HT-29 (cell line): ENCODE measurements at places on chromosomes 13 and 19.

- no peak for DNase-seq
Measured at GRCh38 chr19:33252971-33253370, 27.3 kb upstream of the SLC7A10 start.

DNA sequence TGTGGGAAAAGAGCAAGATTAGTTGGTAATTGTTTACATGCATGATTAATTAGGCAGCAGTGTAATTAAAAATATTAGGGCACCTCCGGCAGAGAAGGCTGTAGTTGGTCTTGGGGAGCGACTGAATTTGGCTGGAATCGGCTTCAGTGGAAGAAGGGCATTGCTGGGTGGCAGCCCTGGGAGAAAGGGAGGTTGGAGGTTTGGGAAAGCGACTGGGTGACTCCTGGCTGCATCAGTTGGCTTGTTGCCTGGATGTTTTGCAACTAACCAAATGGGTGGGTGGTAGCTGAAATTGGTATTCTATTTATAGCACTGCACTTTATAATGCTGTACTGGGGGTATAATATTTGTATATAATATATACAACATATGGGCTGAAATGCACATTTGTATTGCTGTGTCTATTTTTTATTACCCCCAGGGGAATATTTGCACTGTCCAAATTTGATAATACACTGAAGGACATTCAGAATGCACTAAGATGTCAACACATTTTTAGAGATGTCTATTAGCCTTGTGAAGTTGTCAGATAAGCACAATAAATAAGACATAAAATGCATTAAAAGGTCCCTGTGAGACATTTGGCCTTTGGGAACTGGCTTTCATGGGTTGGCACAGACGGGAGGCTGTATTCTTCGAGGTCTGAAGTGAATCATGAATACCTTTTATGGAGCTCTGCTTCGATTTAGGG lies 1.7 kb downstream of the B3GLCT start:
- DNase-seq: no peak

- DNase-seq: no peak
Measured at GRCh38 chr19:55099557-55100506, 17.6 kb downstream of the PPP1R12C start.

- no peak for DNase-seq
Measured at GRCh38 chr19:50645107-50645506, 4.1 kb upstream of the C19orf81 start.

DNA sequence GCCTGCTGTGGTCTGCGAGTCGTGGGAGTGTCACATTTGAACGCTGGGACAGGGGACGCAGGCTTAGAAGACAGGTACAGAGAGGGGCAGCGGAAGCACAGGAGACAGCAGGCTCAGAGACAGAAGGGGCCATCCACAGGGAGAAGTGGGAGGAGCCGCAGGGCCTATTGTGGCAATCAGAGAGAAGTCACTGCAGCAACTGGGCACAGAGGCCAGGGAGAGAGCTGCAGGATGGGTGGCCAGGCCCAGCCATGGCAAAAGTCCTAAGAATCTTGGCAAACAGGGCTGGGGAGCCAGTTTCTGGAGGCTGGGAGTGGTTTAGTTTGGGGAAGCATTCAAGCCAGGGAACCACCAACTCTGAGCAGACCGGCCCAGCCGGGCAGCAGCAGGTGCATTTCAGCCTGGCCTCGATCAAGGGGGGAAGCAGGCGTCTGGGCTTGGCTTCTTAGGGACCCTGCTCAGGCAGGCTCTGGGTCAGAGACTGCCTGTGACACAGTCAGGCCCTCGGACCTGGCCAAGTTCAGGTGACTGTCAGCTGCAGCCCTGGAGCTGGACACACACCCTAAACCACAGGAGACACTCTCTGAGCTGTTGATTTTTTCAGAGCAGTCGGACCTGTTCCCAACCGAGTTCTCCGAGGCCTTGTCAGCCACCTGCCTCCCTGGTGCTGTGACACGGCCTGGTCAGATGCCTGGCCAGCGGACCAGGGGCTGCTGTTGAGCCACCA lies 11.8 kb downstream of the SH3GL1 start:
- DNase-seq: peak; percentile 5

- no peak for DNase-seq
Measured at GRCh38 chr19:16012552-16012951, 63.7 kb upstream of the TPM4 start.

DNA sequence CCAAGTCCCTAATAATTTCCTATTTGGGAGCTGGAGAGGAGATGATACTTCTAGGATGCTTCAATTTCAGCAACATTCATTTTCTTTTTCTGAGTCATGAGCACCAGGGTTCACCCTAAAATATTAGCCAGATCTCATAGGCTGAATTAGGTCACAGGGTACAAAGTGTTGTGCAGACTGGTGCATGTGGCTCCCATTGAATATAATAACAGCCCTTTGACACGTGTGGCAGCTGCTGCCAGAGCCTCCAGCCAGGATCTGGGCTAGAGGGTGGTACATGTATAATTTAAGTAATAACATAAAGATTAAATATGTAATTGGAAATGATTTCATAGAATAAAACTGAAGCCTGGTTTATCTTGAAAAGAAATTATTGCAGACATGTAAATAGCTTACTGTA lies 244.9 kb downstream of the ATP8A2 start:
- DNase-seq: no peak

- no peak for DNase-seq
Measured at GRCh38 chr19:43572171-43572588, 3.1 kb downstream of the XRCC1 start.

DNA sequence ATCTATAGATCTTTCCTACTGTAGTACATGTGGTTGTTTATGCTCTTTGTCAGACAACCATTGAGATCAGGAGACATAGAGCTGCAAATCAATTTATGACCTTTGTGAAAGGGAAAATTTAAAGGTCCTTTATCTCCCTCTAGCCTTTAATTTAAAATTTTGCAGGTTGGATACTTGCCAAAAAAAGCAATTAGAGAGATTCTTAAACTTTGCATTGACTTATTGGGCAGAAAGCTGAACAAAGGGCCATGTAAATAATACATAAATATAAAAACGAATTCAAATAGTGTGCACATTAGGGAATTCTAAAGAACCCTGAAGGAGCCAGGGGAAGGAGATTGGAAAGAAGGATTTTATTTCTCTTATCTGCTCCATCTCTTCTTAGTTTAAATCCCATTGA lies 22.0 kb upstream of the RB1 start:
- DNase-seq: no peak

GRCh38 chr19:34120846-34121639 lies 51.3 kb upstream of the LSM14A start:
- DNase-seq: peak; percentile 62

DNA sequence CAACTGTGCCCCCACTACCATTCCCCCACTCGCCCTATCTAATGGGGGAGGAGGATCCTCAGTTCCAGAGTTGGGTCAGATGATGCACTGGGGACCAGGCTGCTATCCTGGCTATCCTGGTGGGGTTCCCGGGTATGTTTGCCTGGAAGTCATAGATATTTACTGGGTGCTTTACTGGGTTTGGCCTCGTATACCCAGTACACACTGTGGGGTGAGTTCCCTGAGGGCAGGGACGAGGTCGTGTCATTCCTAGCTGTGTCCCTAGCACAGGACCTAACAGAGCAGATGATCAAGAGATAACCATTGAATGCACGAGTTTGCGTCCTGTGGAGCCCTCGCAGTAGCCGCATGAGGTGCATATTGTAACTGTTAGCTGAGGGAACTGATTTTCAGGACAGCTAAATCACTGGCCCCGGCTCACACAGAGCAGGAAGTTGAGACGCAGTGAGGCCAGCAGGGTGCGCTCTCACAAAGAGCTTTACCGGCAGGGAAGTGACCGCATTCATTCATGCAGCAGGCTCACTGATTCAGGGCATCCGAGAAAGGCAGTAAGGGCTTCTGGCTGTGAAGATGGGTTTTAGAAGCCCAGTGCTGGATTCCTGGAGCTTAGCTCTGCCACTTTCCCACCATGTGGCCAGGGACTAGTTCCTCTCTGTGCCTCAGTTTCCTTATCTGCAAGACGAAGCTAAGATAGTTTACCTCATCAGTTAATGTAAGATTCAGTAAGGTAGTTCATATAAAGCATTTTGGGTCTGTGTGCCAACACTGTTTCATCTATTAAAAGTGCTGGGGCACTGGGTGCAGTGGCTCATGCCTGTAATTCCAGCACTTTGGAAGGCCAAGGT lies 6.0 kb downstream of the RUVBL2 start:
- DNase-seq: peak; percentile 91

DNA sequence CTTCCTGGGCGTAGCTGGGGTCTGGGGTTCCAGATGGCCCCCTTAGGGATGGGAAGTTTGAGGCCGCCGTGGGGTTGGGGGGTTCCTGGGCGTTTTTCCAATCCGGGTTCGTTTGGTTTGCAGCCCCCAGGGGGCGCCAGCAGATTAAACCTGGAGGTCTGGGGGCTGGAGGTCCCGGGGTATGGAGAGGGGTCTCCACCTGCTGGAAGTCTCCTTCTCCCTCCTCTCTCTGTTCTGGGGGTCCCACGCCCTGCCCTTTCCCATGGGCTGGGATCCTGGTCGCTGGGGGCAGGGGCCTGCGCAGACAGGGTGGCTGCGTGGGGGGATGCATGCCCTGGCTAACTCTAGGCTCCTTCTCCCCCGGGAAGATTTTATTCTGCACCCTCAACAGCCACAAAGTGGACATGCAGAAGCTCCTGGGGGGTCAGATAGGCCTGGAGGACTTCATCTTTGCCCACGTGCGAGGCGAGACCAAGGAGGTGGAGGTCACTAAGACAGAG lies 899 bp downstream of the GIPC3 start:
- DNase-seq: no peak

- no peak for DNase-seq
Measured at GRCh38 chr19:17505223-17505622, 6.2 kb upstream of the PGLS start.

DNA sequence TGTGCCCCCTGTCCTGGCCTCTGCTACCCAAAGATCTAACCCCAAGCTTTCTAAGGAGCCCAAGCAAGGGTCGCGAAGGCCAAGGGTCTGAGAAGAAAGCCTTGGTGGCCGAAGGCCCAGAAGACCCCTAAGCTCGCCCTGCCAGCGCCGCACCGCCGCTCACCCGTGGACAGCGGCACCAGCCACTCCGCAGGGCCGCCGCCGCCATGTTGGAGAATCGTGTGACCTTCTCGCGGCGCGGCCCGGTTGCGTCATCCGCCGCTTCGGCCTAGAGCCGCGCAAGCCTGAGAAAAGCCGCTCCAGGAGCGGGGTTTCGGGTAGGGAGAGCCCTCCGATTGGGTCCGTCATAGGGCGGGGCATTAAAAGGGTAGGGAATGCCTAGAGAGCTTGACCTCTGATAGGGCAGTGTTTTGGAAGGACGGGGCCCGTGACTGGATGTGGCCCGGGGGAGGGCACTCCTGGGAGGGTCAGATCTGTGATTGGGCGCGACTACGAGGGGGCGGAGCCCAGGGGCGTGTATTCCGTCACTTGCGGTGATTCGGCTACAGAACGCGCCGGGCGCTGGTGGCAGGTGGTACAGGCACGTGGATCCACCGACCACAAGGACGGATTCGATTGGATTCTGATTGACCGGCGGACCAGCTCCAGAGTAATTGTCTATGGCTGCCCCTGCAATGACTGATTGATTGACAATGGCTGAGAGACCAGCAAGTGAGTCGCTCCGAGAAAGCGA lies at the start of gene TIMM44:
TIMM44 (minus strand) TSS at position 223 of the 733 bp plus-strand sequence; CDS start at position 208, 15 bp downstream.
- peak; percentile 94 for DNase-seq

GRCh38 chr13:50323440-50324065 lies 308.3 kb downstream of the KCNRG start:
- DNase-seq: no peak

DNA sequence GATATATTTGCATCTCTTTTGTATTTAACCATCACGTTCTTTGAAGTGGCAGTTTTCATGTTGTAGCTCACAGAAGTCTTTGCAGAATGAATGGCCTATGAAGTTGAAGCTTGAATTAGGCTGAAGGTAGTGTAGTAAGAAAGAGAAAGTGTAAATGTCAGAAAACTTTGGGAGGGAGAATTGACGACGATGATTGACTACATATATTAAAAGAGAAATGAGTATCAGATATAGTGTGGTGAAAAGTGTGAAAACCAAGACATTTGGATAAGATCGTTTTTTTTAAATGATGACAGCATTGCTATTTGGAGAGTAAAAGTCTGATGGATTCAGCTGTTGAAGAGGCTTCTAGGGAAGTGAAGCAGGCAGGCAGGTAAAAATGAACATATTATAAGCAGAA lies 14.6 kb upstream of the GPC5 start:
- no peak for DNase-seq

DNA sequence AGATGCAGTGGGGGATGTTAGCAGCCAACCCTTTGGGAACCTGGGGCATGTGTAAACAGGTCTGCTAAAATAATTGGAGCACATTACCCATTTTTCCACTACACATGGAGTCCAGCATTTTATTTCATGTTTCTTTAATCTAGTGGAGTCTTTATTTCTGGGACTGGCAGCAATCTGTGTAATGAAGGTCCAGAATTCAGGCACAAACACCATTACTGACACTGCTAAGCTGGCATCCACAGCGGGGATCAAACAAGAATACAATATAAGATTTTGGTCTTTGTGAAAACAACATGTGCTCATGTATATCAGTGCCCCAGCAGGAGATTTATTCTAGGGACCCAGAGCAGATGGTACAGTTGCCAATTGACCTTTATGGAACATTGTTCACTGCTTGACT lies 1587.0 kb upstream of the PRR20A start:
- no peak for DNase-seq

- DNase-seq: no peak
Measured at GRCh38 chr13:83876546-83876945, 5.7 kb downstream of the SLITRK1 start.

- DNase-seq: peak; percentile 52
Measured at GRCh38 chr13:91162180-91162579, 185.3 kb upstream of the MIR17HG start.

GRCh38 chr13:23777575-23777870 lies 111.7 kb downstream of the MIPEP start:
- DNase-seq: no peak

GRCh38 chr13:24008679-24009078 lies 111.4 kb upstream of the C1QTNF9B start:
- no peak for DNase-seq

GRCh38 chr19:4326837-4327251 lies 11.8 kb downstream of the STAP2 start:
- DNase-seq: no peak

GRCh38 chr19:53947624-53948023 lies 15.1 kb upstream of the CACNG8 start:
- DNase-seq: no peak

GRCh38 chr13:98606296-98606695 lies 29.4 kb upstream of the STK24 start:
- peak; percentile 33 for DNase-seq
